Activated T-helper 17 cell treated with anti-CD3 and anti-CD28 coated beads, Interleukin-2, amount 50 U/mL, for 72 hours (primary cell): ENCODE measurements at places on chromosomes 6 and 20.

- no peak overlapping the region for H3K27ac ChIP-seq
- peaks cover 70% of the 10 kb centered on the region for H3K36me3 ChIP-seq
- no peak overlapping the region for H3K4me3 ChIP-seq
- peaks cover 31% of the 10 kb centered on the region for H3K4me1 ChIP-seq
- no peaks in the 10 kb centered on the region for H3K27me3 ChIP-seq
- ATAC-seq: no peak
These were observed 60.7 kb downstream of the SYNJ2 start for GRCh38 chr6:158042245-158042798.

GRCh38 chr6:160218810-160219209, 39.8 kb downstream of the SLC22A2 start:
- peaks cover 28% of the 10 kb centered on the region for H3K27me3 ChIP-seq
- ATAC-seq: no peak
- no peak overlapping the region for H3K27ac ChIP-seq

- H3K4me1 ChIP-seq: no peaks in the 10 kb centered on the region
- no peak for ATAC-seq
- H3K27me3 ChIP-seq: no peaks in the 10 kb centered on the region
These were observed 542.1 kb upstream of the AGPAT4 start for GRCh38 chr6:161815965-161816364.

- peak overlapping the region; percentile 32 for H3K4me3 ChIP-seq
- no peak for ATAC-seq
- H3K36me3 ChIP-seq: no peaks in the 10 kb centered on the region
- no peaks in the 10 kb centered on the region for H3K4me1 ChIP-seq
These were observed 4.6 kb downstream of the NPBWR2 start for GRCh38 chr20:64102647-64103354.

- H3K36me3 ChIP-seq: no peaks in the 10 kb centered on the region
- H3K27ac ChIP-seq: no peak overlapping the region
- ATAC-seq: no peak
- no peaks in the 10 kb centered on the region for H3K4me1 ChIP-seq
- H3K27me3 ChIP-seq: peaks cover 8% of the 10 kb centered on the region
These were observed 2.4 kb upstream of the GCNT2 start for GRCh38 chr6:10518557-10519407.

DNA sequence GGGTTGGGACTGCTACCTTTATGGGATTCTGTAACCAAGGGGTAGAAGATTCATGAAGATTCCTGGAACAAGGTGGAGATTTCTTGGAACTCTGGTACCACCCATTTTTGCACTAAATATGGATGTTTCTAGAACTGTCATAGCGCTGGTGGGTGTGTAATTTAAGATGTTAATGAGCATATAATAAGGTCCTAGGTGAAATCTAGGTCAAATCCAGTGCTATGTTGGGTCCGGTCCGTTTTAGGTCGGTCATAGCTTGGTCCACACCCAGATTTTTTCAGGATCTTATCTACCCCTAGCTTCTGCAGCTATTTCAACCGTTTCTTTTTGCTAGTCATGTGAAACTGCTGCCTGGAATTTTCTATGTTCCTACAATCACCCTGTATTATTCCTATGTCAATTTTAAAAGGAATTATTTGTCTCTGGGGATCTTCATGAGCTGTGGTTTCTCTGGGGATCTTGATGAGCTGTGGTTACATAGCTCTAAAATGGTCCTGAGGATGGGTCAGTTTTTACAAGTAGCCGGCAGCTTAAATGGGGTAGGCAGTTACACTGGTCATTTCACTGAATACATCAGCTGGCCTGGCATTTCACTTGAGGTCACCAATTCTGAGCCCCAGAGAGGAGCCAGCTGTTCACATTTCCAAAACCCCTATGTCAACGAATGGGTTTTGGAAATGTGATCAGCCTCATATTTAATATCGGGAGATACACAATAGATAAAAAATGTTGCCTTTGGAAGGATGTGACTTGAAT, 652.3 kb upstream of the FLRT3 start:
- ATAC-seq: no peak
- no peak overlapping the region for H3K4me3 ChIP-seq
- no peaks in the 10 kb centered on the region for H3K27me3 ChIP-seq
- no peak overlapping the region for H3K27ac ChIP-seq
- no peaks in the 10 kb centered on the region for H3K4me1 ChIP-seq

- H3K4me3 ChIP-seq: no peak overlapping the region
- peaks cover 2% of the 10 kb centered on the region for H3K27me3 ChIP-seq
- no peaks in the 10 kb centered on the region for H3K36me3 ChIP-seq
- no peak overlapping the region for H3K27ac ChIP-seq
- no peaks in the 10 kb centered on the region for H3K4me1 ChIP-seq
These were observed 197.8 kb downstream of the OGFRL1 start for GRCh38 chr6:71486461-71486860.

DNA sequence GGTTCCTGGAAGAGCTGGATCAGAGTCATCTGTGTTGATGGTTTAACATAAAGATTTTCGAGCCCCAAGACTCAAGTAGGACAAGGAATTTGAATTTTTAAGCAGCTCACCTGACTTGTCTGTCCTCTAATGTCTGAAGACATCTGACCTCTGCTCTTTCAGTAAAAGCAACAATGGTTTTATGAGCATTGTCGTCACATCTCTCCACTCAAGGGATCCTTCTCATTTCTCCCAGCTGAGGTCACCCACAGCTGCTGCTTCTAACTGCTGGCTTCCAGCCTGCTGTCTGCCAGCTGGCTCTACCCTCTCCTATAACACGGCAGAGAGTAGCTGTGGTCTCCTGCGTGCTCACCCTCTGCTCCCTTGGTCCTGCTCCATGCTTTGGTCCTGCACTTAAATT, 24.7 kb upstream of the HDAC2 start:
- H3K4me1 ChIP-seq: peaks cover 8% of the 10 kb centered on the region
- no peak for ATAC-seq
- peaks cover 7% of the 10 kb centered on the region for H3K27me3 ChIP-seq
- H3K36me3 ChIP-seq: no peaks in the 10 kb centered on the region

DNA sequence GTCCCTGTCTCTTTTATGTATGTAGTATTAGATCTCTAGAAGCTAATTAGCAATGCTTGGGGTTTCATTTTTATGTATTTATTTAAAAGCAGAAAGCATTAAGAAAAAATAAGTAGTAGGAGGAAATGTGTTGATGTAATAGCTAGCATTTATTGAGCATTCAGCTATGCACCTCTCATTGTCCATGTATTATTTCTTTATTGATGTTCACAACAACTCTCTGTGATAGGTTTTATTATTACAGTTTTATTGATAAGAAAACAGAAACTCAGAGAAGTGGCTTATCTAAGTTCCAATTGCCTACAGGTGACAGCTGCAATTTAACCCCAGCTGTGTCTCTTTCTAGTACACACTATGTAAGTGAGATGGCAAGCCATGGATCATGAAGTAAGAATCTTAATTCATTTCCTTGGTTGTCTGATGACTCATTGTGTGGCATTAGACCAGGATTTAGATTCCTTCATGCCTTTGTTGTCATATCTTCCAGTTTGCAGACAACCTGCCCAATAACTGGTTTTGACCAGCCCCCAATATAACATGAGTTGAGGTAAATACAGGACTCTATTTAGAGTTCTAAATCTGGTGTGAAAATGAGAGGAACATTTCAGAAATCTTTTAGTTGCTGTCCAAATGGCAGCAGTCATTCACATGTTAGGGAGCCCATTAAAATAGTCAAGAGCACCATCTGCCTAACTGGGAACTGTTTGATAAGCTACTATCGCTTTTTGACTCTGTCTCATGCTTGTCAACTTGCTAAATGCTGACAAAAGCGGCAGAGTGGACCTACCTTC, 170.8 kb upstream of the PHACTR1 start:
- H3K4me1 ChIP-seq: no peaks in the 10 kb centered on the region
- H3K36me3 ChIP-seq: no peaks in the 10 kb centered on the region
- H3K27me3 ChIP-seq: peaks cover 20% of the 10 kb centered on the region
- no peak overlapping the region for H3K27ac ChIP-seq
- no peak for ATAC-seq

GRCh38 chr6:35081426-35081851, 59.7 kb downstream of the TCP11 start:
- H3K27me3 ChIP-seq: no peaks in the 10 kb centered on the region
- H3K27ac ChIP-seq: no peak overlapping the region
- H3K4me1 ChIP-seq: no peaks in the 10 kb centered on the region

DNA sequence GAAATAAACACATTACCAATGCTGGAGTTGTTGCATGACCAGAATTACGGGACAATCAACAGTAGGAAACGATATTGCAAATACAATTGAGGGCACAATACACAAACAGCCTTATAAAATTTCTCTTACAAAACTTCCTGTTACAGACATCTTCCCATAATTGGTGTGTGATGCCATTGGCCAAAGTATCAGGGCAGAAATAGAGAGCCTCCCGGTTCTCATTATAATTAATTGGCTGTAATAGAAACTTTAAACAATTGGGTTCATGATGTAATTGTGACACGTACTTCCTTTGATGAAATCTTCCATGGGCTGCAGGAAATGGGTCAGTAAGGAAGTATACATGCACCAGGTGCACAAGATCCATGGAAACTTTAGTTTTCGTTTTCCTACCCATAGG, 40.3 kb upstream of the RALGAPA2 start:
- H3K27ac ChIP-seq: no peak overlapping the region

GRCh38 chr6:46925563-46926253, 4.0 kb upstream of the ADGRF5 start:
- no peaks in the 10 kb centered on the region for H3K4me1 ChIP-seq
- H3K27ac ChIP-seq: no peak overlapping the region
- no peak overlapping the region for H3K4me3 ChIP-seq
- peaks cover 8% of the 10 kb centered on the region for H3K27me3 ChIP-seq

DNA sequence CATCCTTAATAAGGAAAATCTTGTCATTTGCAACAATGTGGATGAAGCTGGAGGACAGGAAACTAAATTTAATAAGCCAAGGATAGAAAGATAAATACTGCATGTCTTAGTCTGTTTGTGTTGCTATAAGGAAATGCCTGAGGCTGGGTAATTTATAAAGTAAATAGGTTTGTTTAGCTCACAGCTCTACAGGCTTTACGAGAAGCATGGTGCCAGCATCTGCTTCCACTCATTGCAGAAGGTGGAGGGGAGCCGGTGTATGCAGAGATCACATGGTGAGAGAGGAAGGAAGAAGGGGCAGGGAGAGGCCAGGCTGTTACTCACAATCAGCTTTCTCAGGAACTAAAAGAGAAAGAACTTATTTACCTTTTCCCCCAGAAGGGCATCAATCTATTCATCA, 118.9 kb upstream of the SMLR1 start:
- H3K36me3 ChIP-seq: no peaks in the 10 kb centered on the region
- no peak overlapping the region for H3K4me3 ChIP-seq
- ATAC-seq: peak; percentile 38
- H3K4me1 ChIP-seq: peaks cover 11% of the 10 kb centered on the region

DNA sequence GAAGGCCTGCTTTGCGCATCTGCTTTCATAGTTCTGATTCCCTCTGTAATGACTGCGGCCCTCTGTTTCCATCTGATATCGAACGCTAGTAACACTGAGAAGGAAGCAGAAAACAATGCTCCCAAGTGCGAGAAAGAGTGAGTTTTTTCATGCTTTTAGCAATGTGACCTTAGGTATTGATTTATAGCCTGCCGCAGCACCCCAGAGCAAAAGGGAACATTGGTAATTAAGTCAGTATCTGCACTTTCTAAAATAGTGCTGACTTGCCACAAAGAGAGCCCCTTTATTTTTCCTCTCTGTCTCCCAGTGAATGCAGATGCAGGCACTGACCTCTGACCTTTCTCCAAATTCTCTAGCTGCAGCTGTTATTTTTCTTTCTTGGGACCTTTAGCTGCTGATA, 129.8 kb downstream of the HDGFL1 start:
- H3K4me3 ChIP-seq: no peak overlapping the region
- H3K36me3 ChIP-seq: no peaks in the 10 kb centered on the region
- no peak for ATAC-seq
- H3K27me3 ChIP-seq: no peaks in the 10 kb centered on the region

GRCh38 chr6:82954937-82955577, 110.6 kb downstream of the UBE3D start:
- H3K4me1 ChIP-seq: peaks cover 5% of the 10 kb centered on the region
- ATAC-seq: no peak
- no peaks in the 10 kb centered on the region for H3K27me3 ChIP-seq

- no peaks in the 10 kb centered on the region for H3K36me3 ChIP-seq
- ATAC-seq: peak; percentile 26
- no peaks in the 10 kb centered on the region for H3K4me1 ChIP-seq
- H3K27me3 ChIP-seq: peaks cover 10% of the 10 kb centered on the region
- no peak overlapping the region for H3K4me3 ChIP-seq
These were observed 41.7 kb downstream of the MOCS1 start for GRCh38 chr6:39892490-39893129.

- no peak for ATAC-seq
- no peaks in the 10 kb centered on the region for H3K4me1 ChIP-seq
- no peak overlapping the region for H3K27ac ChIP-seq
- peaks cover 14% of the 10 kb centered on the region for H3K27me3 ChIP-seq
- no peaks in the 10 kb centered on the region for H3K36me3 ChIP-seq
These were observed 57.9 kb upstream of the FAM8A1 start for GRCh38 chr6:17542243-17542642.

- peaks cover 15% of the 10 kb centered on the region for H3K27me3 ChIP-seq
- no peaks in the 10 kb centered on the region for H3K36me3 ChIP-seq
- no peak overlapping the region for H3K27ac ChIP-seq
- H3K4me3 ChIP-seq: no peak overlapping the region
- no peak for ATAC-seq
- no peaks in the 10 kb centered on the region for H3K4me1 ChIP-seq
These were observed 73.2 kb upstream of the JAG1 start for GRCh38 chr20:10747019-10747418.

DNA sequence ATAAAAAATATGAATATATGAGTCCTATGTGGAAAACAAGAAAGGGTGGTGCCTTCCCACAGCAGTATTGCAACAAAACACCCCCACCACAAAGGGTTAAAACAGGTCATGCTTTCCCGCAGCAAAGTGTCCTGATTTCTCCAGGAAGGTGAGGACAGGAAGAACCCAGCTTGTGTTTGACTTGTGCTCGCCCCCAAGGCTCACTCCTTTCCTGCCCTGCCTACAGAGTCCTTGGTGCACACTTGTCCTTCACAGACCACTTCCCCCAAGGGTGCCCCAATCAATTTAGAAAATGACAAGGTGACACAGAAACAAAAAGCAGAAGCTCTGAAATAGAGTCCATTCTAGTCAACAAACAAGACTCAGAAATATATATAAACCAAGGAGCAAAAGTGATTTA, 237.4 kb downstream of the PTPRK start:
- no peak for ATAC-seq
- no peaks in the 10 kb centered on the region for H3K36me3 ChIP-seq
- no peaks in the 10 kb centered on the region for H3K4me1 ChIP-seq
- no peak overlapping the region for H3K4me3 ChIP-seq
- no peak overlapping the region for H3K27ac ChIP-seq

GRCh38 chr6:2034256-2034655, 211.1 kb downstream of the GMDS start:
- no peaks in the 10 kb centered on the region for H3K27me3 ChIP-seq
- H3K4me3 ChIP-seq: no peak overlapping the region
- H3K4me1 ChIP-seq: no peaks in the 10 kb centered on the region
- H3K36me3 ChIP-seq: no peaks in the 10 kb centered on the region
- no peak overlapping the region for H3K27ac ChIP-seq

DNA sequence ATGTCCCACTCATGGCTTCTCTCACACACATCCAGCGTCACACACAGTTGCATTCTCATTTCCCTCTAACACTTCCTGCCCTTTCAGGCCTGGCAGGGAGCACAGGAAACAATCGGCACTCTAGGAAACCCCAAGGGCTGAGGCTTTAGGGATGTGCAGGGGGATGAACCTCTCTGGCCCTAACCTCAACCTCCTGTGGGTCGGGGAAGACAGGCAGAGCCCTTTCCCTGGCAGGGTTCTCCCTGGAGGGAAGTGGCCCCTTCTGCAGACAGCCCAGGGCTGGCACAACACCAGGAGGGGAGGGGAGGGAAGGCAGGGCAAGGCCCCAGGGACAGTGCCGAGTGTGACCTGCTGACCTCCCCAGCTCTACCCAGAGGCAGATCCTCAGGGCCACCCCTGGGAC, 2.7 kb downstream of the TEAD3 start:
- no peak overlapping the region for H3K27ac ChIP-seq
- H3K4me1 ChIP-seq: peaks cover 17% of the 10 kb centered on the region
- ATAC-seq: no peak
- H3K36me3 ChIP-seq: no peaks in the 10 kb centered on the region
- peaks cover 5% of the 10 kb centered on the region for H3K27me3 ChIP-seq
